ENCODE measurements at places on chromosomes 16 and 17.

- DNase-seq: no peak
Measured at GRCh38 chr16:71811261-71811803, 2.7 kb upstream of the AP1G1 start.

- DNase-seq: no peak
Measured at GRCh38 chr17:8494021-8494420, 58.3 kb downstream of the NDEL1 start.

- DNase-seq: no peak
Measured at GRCh38 chr17:12865769-12866168, 76.5 kb downstream of the ARHGAP44 start.

- DNase-seq: peak; percentile 25
Measured at GRCh38 chr17:37174205-37174604, 201.6 kb upstream of the C17orf78 start.

DNA sequence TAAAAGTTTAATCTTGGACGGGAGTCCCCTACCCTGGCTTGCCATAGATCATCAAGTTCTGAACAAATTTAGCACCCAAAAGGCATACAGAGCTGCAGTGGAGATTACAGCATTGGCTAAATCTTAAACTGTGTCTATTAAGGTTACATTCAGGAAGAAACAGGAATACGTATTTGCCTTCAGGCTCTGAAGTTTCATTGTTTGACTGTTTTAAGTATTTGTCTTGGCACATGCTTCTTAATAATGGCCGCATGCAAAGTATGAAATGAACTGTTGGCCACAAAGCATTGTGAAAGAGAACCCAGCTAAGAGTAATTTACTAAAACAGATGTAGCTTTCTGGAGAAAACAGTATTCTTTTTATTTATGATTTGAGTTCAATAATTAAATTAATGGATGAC, 63.9 kb upstream of the CNEP1R1 start:
- no peak for DNase-seq

DNA sequence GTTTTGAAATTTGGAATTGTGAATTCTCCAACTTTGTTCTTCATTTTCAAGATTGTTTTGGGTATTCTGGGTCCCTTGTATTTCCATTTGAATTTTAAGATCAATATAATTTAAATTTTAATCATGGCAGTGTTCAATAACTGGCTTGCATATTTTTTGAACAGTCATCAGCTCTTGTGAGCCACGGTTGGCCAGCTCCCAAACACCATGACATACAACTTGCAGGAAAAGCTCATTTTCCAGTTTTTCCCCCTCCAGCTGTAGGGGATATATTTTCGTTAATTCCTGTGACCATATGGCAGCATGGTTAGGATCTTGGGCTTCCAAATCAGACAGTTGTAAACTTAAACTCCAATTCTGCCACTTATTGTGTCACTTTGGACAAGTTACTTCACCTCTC, 690.1 kb downstream of the WWOX start:
- no peak for DNase-seq

DNA sequence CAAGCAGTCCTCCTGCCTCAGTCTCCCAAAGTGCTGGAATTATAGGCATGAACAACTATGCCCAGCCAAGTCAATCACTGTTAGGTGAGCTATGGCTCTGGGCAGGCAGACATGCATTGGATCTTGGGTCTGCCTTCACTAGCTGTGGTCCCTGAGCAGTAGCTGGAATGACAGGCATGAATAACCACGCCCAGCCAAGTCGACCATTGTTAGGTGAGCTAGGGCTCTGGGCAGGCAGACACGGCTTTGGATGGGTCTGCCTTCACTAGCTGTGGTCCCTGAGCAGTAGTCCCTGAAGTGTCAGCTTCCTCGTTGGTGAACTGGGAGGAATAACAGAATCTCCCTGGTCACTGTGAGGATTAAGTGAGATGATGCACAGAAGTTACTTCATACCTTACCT, 6.4 kb downstream of the MRM3 start:
- DNase-seq: no peak

- DNase-seq: no peak
Measured at GRCh38 chr16:87580855-87581261, 21.4 kb upstream of the JPH3 start.

- DNase-seq: no peak
Measured at GRCh38 chr17:73290399-73291259, 21.2 kb downstream of the CDC42EP4 start.

DNA sequence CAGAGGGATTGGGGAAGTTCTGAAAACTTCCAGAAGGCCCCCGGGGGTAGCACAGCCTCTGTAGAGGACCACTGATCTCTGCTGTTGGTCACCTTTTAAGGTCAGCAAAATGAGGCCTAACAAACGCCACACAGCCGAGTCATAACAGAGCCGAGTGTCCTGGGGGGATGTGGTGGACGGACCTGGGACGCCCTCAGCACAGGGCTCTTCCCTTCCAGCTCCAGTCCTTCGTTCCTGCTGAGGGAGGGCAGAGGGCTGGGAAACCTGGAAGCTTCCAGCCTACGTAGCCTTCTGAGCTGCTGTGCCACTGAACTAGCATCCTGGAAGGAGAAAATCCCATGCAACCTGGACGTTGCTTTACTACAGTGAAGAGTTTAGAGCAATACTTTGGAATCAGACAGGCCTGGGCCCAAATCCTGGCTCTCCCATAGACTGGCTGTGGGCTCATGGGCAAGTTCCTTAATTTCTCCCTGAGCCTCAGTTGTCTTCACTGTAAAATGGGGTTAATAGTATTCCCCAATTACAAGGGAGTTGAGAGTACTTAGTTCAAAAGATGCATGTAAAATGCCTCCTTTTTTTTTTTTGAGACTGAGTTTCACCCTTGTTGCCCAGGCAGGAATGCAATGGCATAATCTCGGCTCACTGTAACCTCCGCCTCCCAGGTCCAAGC, 34.4 kb upstream of the ZCCHC14 start:
- DNase-seq: no peak

DNA sequence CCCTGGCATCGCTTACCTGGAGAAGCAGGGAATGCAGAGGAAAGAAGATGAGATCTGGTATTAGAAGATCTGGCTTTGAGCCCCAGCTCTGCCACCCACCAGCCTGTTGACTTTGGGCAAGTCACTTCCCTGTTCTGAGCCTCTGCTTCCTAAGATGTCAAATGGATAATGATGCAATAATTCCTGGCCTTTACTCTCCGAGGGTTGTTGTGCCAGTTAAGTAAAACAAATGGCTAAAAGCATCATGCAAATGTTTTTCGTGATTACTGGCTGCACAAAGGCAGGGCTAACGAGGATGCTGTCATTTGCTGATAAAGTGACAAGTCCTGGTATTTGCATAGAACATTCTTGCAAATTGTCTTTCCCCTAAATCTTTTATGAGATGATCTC, 1.3 kb upstream of the ZNF821 start:
- no peak for DNase-seq

DNA sequence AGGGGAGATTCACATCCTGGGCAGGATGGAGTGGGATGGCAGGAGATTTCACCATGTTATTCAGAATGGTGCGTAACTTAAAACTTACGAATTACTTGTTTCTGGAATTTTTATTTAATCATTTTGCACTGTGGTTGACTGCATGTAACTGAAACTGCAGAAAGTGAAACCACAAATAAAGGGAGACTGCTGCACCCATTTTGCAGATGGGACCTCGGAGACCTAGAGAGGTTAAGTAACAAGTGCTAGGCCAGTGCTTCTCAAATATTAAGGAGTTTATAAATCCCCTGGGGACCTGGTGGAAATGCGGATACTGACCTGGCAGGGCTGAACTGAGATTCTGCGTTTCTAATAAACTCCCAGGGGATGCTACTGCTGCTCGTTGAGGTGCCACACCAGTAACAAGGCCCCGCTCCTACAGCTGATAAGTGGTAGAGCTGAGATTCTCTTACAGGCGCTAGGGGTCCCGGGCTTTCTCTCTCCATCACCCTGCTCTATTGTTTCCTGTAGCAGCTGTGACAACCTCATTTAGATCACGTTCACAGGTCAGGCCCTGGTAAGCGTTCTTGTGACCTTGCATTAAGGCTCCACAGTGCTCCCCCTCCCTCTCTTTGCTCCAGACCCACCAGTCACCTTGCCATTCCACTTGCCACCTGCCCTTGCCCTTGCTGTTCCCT, 167.1 kb upstream of the CDH13 start:
- DNase-seq: no peak

- DNase-seq: no peak
Measured at GRCh38 chr16:25596194-25596593, 95.6 kb upstream of the HS3ST4 start.
